Neural progenitor cell (in vitro differentiated cells): ENCODE measurements at places on chromosomes 2 and 18. TPM values are rescaled to one million over a fixed set of nuclear protein-coding genes. Genes with fewer than 3 reads are reported as not detected.

SIX2 gene
- total RNA-seq, result 0.12 TPM in 1 of 2 replicates, not detected in the other

IL18R1 gene
- 0.07 TPM in 1 of 2 replicates, not detected in the other for total RNA-seq

DNA sequence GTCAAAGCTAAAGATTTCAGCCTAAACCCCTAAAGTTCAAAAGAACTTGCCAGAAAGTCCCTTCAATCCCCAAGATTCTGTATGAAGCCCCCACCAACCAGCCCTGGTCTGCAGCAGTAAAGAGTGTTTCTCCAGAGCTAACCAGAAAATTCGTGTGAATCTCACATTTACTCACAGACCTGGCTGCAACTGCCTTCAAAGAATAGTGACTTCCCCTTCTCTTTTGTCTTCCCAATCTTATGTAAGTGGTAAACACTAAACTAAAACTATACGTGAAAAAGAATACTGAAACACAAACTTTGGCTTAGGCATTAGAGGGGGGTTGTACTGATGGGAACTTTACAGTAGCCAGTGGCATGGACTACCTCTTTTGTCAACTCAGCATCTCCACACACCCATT is 50.6 kb upstream of the SETBP1 start:
- H3K4me3 ChIP-seq, result no peak overlapping the region
- H3K27me3 ChIP-seq, result no peaks in the 10 kb centered on the region
- no peaks in the 10 kb centered on the region for H3K36me3 ChIP-seq
- H3K27ac ChIP-seq, result no peak overlapping the region
- no peak for DNase-seq

NOSTRIN gene
- not detected in 2 replicates for total RNA-seq

DNA sequence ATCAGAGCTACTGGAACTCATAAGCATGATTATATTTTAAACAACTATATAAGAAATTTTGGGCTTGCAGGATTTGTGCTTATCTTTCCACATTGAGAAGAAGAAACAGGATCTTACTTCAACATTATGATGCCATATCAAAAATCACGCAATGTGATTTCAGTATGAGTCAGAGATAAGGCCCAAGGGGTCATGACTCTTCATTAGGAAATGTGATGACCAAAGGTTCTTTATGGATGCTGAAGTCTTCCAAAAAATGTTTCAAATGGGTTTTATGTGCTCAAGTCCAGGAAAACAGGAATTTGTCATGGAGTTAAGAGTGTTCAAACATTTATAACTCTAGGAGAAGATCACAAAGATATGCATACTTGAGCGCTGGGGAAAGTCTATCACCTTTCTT is 7.8 kb upstream of the SERPINB2 start:
- H3K4me1 ChIP-seq, result no peaks in the 10 kb centered on the region
- no peak overlapping the region for H3K27ac ChIP-seq
- no peak overlapping the region for H3K4me3 ChIP-seq
- no peaks in the 10 kb centered on the region for H3K36me3 ChIP-seq

DNA sequence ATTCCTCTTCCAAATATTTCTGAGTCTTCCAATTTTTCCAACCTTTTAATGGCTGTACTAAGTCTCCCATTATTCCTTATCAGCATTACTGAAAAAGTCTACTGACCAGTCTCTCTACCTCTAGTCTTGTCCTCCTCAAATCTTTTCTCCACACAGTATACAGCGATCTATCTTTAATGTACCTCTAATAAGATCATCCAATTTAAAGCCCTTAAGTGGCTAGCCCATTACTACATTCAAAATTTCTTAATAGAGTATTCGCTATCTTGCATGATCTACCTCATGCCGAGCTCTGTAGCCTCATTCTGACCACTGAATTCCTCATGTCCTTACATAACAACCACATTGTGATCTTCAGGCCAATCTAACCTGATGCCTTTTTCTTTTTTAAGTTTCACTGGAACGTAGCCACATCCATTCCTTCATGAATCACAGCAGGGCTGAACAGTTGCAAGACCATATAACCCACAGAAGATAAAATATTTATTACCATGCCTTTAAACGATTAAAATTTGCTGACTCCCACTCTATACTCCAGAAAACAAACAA is 57.9 kb downstream of the SLC66A3 start:
- no peaks in the 10 kb centered on the region for H3K27me3 ChIP-seq
- DNase-seq, result no peak
- no peak overlapping the region for H3K27ac ChIP-seq
- H3K4me3 ChIP-seq, result no peak overlapping the region
- H3K36me3 ChIP-seq, result peaks cover 29% of the 10 kb centered on the region

- no peak overlapping the region for H3K4me3 ChIP-seq
- no peak overlapping the region for H3K27ac ChIP-seq
- no peak for DNase-seq
- no peaks in the 10 kb centered on the region for H3K27me3 ChIP-seq
- H3K36me3 ChIP-seq, result no peaks in the 10 kb centered on the region
Measured at GRCh38 chr18:10070561-10071000, 156.8 kb downstream of the VAPA start.

- DNase-seq, result no peak
- H3K4me3 ChIP-seq, result no peak overlapping the region
- no peaks in the 10 kb centered on the region for H3K27me3 ChIP-seq
- H3K4me1 ChIP-seq, result peaks cover 9% of the 10 kb centered on the region
- H3K27ac ChIP-seq, result no peak overlapping the region
- no peaks in the 10 kb centered on the region for H3K36me3 ChIP-seq
Measured at GRCh38 chr2:230938516-230939065, 13.5 kb upstream of the GPR55 start.

- H3K36me3 ChIP-seq, result no peaks in the 10 kb centered on the region
- no peak overlapping the region for H3K27ac ChIP-seq
- no peaks in the 10 kb centered on the region for H3K4me1 ChIP-seq
- H3K27me3 ChIP-seq, result no peaks in the 10 kb centered on the region
- H3K4me3 ChIP-seq, result no peak overlapping the region
Measured at GRCh38 chr2:54073796-54074195, 41.6 kb upstream of the ACYP2 start.

DNA sequence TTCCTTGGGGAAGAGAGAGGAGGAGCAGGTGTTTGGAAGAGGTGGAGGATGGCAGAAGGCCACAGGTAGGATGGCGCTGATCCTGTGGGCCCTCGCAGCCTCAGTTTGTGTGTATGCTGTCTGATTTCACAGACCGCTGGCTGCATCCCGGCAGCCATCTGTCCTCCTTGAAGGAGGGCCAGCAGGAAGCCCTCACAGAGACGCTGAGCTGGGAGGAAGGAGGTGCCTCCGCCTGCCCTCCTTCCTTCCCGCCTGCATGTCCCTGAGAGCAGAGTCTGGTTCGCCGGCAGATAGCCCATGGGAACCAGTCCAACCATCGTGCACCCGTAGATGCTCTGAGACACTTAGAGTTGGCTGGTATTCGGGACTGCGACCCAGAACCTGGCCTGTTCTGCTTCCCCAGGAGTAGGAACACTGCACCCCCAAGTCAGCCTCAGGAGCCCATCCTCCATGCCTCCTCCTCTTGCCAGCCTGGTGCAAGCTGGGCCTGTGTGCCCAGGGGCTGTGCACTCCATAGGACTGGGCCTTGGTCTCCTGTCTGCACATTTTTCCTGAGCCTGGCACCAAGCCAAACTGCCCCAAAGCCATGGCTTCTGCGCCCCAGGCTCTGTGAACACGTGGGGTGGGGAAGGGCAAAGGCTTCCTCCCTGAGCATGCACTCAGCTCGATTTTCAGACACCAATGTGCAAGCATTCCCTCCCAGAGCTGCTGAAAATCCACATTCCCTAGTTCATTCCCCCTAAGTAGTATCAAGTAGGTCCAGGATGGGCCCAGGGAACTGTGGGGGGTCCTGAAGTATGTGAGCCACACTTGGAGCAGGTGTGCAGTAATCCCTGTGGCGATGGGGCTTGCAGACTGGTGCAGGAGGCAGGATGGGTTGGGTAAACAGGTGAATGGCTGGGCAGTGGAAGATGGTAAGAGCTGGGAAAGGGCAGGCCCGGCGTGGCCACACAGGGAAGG is 115.6 kb downstream of the SEPTIN10 start:
- H3K4me1 ChIP-seq, result no peaks in the 10 kb centered on the region
- H3K36me3 ChIP-seq, result no peaks in the 10 kb centered on the region
- DNase-seq, result no peak
- no peaks in the 10 kb centered on the region for H3K27me3 ChIP-seq

DNA sequence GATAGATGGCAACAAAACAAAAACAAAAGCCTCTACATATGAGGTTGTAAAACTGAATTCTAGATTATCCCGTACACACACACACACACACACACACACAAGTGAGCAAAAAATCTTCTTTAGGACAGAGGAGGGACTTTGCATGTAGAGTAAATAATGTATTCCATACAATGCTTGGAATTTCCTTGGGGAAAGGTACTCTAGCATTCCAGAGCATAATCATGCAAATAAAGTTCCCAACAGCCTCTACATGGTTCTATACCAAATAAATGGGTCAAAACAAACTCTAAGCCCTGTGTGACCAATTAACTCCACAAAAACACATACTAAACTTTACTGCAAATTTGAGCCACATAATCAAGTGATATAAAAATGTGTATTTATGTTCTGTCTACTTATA is 191.4 kb downstream of the RBM43 start:
- no peaks in the 10 kb centered on the region for H3K36me3 ChIP-seq
- no peaks in the 10 kb centered on the region for H3K27me3 ChIP-seq
- no peak overlapping the region for H3K27ac ChIP-seq
- H3K4me1 ChIP-seq, result peaks cover 4% of the 10 kb centered on the region
- DNase-seq, result no peak
- no peak overlapping the region for H3K4me3 ChIP-seq

- peaks cover 21% of the 10 kb centered on the region for H3K4me1 ChIP-seq
- no peak overlapping the region for H3K27ac ChIP-seq
- no peaks in the 10 kb centered on the region for H3K36me3 ChIP-seq
- H3K4me3 ChIP-seq, result no peak overlapping the region
Measured at GRCh38 chr2:72994282-72994990, 77.1 kb downstream of the SFXN5 start.

DNA sequence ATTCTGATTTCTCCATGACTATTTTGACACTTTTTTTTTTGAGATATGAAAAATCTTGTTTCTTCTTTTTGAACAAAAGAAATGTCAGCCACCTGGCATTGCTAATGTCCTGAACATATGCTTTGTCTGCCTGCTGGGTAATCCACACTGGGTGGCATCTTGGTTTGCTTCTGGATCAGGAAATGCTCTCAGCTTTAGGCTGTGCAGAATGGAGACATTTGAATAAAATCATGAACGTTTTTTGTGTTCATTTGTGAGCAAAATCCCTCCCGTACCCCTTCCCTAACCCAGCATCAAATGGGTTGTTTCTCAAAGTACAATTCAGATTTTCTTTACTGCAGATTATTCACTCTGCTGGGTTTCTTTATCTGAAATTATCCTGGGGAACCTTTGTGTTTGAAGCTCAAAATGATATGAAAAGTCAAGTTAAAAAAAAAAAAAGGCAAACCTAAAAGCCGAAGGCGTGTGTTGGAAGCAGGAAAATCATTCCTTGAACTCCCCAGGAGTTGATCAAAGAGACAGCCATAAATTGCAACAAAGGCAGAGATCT is 53.4 kb upstream of the KLF7 start:
- DNase-seq, result no peak
- no peak overlapping the region for H3K4me3 ChIP-seq
- H3K27ac ChIP-seq, result no peak overlapping the region
- H3K27me3 ChIP-seq, result no peaks in the 10 kb centered on the region
- H3K36me3 ChIP-seq, result no peaks in the 10 kb centered on the region
- peaks cover 48% of the 10 kb centered on the region for H3K4me1 ChIP-seq
